ENCODE measurements at places on chromosomes 11 and 22.

GRCh38 chr11:23569134-23569533 is 708.9 kb upstream of the CCDC179 start:
- DNase-seq: no peak

GRCh38 chr11:58776891-58777710 is 45.4 kb upstream of the GLYAT start:
- no peak for DNase-seq

- DNase-seq: no peak
These were observed 16.9 kb downstream of the ZNF215 start for GRCh38 chr11:6943131-6943530.

DNA sequence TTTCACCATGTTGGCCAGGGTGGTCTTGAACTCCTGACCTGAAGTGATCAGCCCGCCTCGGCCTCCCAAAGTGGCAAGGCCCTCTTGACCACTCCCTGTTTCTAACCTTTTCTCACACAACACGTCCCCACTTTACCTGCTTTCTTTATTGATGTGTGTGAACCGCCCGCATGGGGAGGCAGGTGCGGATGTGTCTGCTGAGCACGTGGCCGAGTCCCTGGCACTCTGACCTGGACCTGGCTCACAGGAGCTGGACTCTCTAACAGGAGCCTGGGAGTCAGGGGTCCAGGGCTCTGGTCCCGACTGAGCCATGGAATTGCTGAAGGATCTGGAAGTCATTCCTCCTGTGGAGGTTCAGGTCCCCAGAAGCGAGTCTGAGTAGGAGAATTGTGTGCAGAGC is 40.0 kb downstream of the C11orf96 start:
- no peak for DNase-seq

- DNase-seq: peak; percentile 45
These were observed at the start of gene SUN2 for GRCh38 chr22:38755911-38756532. Gene SUN2 (minus strand): TSS chr22:38755998. CDS start chr22:38752628, 3,370 bp downstream.

- DNase-seq: no peak
These were observed 6.5 kb downstream of the ASCL2 start for GRCh38 chr11:2263724-2264360.

DNA sequence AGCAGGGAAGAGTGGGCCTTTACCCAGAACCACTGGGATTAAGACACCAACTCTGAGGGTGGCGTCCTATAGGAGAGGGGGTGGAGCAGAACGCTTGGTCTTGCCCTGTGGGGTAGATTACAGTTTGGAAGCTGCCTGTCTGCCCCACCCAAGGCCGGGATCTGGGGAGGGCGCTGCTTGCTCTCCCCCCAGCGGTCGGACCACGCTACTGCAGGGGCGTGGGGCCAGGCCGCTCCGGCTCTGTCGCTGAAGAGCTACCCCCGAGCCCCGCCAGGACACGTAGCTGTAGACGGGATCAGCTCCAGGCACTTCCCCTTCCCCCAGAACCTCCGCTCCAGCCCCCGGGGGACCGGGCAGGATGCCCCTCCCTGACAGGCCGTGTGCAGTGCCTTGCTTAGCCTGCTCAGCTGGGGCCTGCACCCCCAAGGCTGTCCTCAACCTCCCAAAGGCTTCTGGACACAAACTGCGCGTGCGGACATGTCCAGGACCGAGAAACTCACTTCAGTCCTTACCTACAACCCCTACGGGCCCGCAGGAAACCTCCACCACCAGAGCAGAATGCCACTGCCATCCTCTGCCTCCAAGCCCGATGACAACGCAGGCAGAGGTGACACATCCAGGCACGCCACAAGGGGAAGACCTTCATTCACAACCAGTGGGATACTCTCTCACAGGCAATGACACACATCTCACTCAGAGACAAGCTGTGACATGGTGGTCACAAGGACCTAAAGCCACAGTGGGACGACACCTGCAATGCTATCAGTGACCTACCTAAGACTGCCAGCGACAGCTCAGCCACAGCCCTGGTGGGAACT is 3.6 kb downstream of the AHNAK start:
- peak; percentile 62 for DNase-seq

GRCh38 chr11:70547821-70548670 is 149.7 kb downstream of the CTTN start:
- DNase-seq: no peak

GRCh38 chr11:115722711-115723110 is 218.5 kb upstream of the CADM1 start:
- DNase-seq: no peak
